Umbilical cord (tissue), 2 donors: ENCODE measurements at places on chromosomes 7 and 10. TPM values are rescaled to one million over a fixed set of nuclear protein-coding genes. Genes with fewer than 3 reads are reported as not detected.

The TMEM178B gene
- total RNA-seq = 2.2 TPM

The FRMD4A gene
- total RNA-seq = 16.1 TPM

The NXPH1 gene
- not detected for total RNA-seq

The WIPF3 gene
- 7.5 TPM for total RNA-seq

The ZNF485 gene
- total RNA-seq = 3.6 TPM

The CNPY1 gene
- 0.96 TPM for total RNA-seq

The FAM53B gene
- total RNA-seq = 19.3 TPM

The CREB3L2 gene
- 26.5 TPM for total RNA-seq

The GNAI1 gene
- 99.2 TPM for total RNA-seq

The TSPAN15 gene
- 48.9 TPM for total RNA-seq

The CTBP2 gene
- total RNA-seq = 27.7 TPM

The MACROH2A2 gene
- 10.4 TPM for total RNA-seq

The ZCCHC24 gene
- total RNA-seq = 33.7 TPM

The FBH1 gene
- 62.1 TPM for total RNA-seq

The DPY19L1 gene
- total RNA-seq = 49.1 TPM

The PNLIPRP3 gene
- total RNA-seq = 0.96 TPM

The SH2B2 gene
- 0.96 TPM for total RNA-seq

The ZCWPW1 gene
- total RNA-seq = 11.8 TPM

The TSPAN14 gene
- 32.7 TPM for total RNA-seq

The GIMAP5 gene
- total RNA-seq = 10.1 TPM

The DYDC2 gene
- 1.4 TPM for total RNA-seq

The LDB3 gene
- total RNA-seq = 3.4 TPM

The VSTM2A gene
- 10.8 TPM for total RNA-seq

The C7orf25 gene
- 5.5 TPM for total RNA-seq

The TEX36 gene
- total RNA-seq = not detected

The LUC7L2 gene
- total RNA-seq = 42.4 TPM

The ELN gene
- total RNA-seq = 583 TPM

The SAMD9 gene
- total RNA-seq = 24.6 TPM

The CACUL1 gene
- 38.8 TPM for total RNA-seq

The FAM24B gene
- total RNA-seq = not detected

The GPC2 gene
- 0.72 TPM for total RNA-seq

The ITIH2 gene
- not detected for total RNA-seq

The CPA2 gene
- total RNA-seq = 1.9 TPM

The SFTPA1 gene
- 0.48 TPM for total RNA-seq

The ASL gene
- 20.0 TPM for total RNA-seq
